ENCODE measurements at places on chromosomes 1 and 21. TPM values are rescaled to one million over a fixed set of nuclear protein-coding genes. Genes with fewer than 3 reads are reported as not detected.

Gene LAMC1
- total RNA-seq = 13.2 TPM

Gene NTMT2
- not detected for total RNA-seq

Gene RASAL2
- 5.4 TPM for total RNA-seq

Gene NTNG1
- under 0.01 TPM for total RNA-seq

Gene STUM
- under 0.01 TPM for total RNA-seq

Gene PTPRC
- total RNA-seq = 281 TPM

Gene SAMSN1
- 10.0 TPM for total RNA-seq

Gene KRTAP7-1
- total RNA-seq = not detected

Gene CELA3A
- not detected for total RNA-seq

Gene A3GALT2
- not detected for total RNA-seq

Gene RNU1-4
- under 0.01 TPM for total RNA-seq

Gene FCRLB
- total RNA-seq = 0.54 TPM

Gene GJB5
- not detected for total RNA-seq

Gene S100A7A
- not detected for total RNA-seq

Gene GCSAML
- 16.4 TPM for total RNA-seq

Gene SPATC1L
- 21.5 TPM for total RNA-seq

Gene PPIAL4G
- total RNA-seq = under 0.01 TPM

Gene GPR3
- 4.3 TPM for total RNA-seq

Gene RHBDL2
- under 0.01 TPM for total RNA-seq

Gene GUCA2B
- not detected for total RNA-seq

All from hematopoietic multipotent progenitor cell (in vitro differentiated cells).